Hematopoietic multipotent progenitor cell treated with erythropoietin and hydrocortisone succinate and interleukin-3 and kit ligand, for 4 days (in vitro differentiated cells): ENCODE measurements at places on chromosomes 1 and 21.
A peak's percentile ranks its signal among the peaks of the same experiment; 100 is the strongest.

- no peak for DNase-seq
Measured at GRCh38 chr21:38908537-38908936, 102.8 kb downstream of the ETS2 start.

GRCh38 chr1:118960026-118960561, 28.0 kb downstream of the TBX15 start:
- no peak for DNase-seq

DNA sequence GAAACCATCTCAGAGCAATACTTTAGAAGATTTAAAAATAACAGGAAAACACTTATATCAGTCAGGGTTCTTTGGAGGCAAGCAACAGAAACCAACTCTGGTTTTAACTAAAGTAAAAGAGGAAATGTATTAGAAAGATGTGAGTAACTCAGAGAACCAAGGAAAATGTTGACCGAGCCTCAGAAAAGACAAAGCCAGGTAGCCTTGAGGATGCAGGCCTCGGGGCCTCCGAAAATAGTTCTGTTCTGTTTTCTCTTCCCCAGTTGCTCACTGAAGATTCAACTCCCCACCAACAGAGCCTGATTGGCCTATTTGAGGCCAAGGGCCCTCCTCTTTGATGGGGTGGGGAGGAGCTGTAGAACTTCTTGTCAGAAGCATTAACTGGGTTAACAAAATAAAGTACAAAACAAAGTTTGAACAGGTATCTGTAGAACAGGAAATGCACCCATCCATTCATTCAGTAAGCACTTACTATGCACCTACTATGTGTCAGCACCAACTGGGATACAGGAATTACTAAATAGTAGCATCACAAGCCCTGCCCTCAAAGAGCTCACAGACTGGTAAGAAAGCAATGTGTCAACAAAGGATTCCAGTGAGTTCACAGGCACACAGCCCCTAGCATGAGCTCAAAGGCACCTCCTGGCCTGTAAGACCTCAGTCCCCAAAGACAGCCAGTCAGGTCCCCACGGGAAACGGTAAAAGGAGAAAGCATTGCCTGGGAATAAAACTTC, 12.6 kb downstream of the SLAMF8 start:
- DNase-seq = no peak

GRCh38 chr1:226980565-226981385, 40.7 kb downstream of the COQ8A start:
- no peak for DNase-seq

- DNase-seq = no peak
Measured at GRCh38 chr21:31052489-31053142, 14.3 kb upstream of the KRTAP19-8 start.

DNA sequence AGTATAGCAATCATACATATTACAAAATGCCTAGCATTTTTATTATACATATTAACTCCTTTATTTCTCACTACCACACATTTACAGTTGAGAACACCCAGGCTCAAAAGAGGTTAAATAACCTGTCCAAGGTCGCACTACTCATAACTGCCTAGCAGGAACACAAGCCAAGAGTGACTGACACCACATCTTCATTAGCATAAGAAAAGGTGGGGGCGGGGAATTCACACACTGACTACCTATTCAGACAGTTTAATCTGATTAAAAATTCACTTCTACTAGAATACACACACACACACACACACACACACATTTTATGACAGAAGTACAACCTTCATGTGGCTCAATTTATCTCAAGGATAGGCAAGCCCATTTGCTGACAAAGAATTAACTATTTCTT, 77.8 kb upstream of the CACHD1 start:
- no peak for DNase-seq

DNA sequence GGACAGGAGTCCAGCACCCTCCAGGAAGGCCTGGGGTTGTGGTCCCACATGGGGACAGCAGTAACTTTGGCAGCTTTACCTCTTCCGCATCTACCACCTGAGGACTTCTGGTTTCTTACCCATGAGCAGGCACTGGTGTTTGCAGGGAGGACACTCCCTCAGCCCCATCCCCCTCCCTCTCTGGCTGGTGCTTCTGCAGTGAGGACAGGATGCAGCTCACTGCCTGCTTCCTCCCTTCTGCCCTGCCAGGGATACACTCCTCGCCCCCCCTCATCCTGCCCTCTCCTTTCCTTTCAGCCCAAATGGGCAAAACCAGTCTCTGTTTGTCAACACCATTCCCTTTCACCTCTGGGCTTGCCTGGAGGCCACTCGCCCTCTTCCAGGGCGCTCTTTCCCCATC, 62.4 kb downstream of the KIRREL1 start:
- peak; percentile 67 for DNase-seq

DNA sequence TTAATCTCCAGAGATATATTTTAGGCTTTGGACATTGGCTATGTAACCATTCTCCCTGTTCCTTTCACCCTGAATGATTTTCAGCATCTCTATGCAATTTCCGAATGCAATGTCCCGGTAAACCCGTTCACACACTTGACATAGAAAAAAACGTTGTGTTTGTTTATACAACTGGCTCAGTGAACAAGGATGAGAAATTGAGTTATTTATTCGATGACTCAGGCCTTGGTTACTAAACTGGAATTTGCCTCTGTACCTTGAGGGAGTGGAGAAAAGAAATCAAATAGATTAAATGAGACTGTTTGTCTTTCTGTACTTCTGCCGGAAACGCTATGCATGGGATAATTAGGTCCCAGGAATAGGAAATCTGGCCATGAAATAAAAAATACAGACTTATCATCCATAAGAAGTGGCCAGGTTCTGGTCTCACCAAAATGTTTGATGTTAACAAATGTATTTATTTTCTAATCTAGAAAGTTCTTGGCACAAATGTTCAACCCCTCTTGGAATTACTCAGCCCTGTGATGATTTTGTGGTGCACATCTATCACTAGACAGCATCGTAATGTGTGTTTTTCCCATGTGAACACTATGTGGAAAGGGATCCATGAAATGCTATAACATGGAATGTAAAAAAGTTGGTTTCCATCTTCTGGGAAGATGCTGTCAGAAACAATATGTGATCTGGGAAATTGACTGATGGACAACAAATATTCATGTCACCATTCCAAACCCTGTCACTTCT, 253.9 kb downstream of the DUSP10 start:
- no peak for DNase-seq

DNA sequence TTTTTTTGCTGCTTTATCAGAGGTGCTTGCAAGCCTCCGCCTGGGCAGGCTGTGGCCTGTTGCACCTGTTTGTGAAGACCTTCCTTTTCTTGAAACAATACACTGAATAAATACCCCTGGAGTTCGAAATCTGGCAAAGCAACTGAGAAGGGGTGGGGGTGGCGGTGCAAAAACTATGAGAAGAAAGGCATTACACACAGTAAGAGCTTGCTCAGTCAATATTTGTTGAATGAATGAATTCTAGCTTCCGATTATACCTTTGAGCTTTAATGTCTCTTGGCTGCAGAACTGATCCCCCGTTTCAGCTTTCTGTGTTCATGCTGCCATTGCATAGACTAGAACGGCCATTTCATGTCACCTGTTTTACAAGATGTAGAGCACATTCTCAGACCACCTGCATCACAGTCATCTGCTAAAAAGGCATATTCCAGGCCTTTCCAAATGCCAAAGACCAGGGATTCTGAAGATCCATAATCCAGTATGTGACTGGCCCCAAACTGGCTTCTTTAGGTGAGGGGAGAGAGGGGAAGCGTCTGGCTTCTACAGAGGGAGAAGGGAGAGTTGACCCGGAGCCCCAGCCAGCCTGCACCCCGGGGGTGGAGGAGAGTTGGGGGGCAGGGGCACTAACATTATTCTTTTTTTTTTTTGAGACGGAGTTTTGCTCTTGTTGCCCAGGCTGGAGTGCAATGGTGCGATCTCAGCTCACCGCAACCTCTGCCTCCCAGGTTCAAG, 111.5 kb downstream of the ETS2 start:
- DNase-seq = no peak
